ENCODE measurements at places on chromosomes 6 and 20.

DNA sequence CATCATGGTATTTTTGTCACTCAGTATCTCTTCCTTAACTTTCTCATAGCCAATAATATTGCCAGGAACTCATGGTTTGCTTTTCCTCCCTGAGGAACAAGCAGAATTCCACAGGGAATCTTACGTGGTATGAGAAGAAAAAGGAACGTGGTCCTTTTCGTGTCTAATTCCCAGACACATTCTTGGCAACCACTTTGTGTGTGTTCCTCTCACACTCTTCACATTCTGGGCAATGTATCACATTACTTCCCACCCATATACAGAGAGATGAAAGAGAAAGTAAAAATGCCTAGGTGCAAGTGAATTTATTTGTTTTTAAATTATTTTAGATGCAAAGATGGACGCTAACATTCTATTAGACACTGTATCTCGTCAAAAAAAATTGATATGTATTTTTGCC is 102.7 kb downstream of the PTPRK start:
- no peak for DNase-seq

DNA sequence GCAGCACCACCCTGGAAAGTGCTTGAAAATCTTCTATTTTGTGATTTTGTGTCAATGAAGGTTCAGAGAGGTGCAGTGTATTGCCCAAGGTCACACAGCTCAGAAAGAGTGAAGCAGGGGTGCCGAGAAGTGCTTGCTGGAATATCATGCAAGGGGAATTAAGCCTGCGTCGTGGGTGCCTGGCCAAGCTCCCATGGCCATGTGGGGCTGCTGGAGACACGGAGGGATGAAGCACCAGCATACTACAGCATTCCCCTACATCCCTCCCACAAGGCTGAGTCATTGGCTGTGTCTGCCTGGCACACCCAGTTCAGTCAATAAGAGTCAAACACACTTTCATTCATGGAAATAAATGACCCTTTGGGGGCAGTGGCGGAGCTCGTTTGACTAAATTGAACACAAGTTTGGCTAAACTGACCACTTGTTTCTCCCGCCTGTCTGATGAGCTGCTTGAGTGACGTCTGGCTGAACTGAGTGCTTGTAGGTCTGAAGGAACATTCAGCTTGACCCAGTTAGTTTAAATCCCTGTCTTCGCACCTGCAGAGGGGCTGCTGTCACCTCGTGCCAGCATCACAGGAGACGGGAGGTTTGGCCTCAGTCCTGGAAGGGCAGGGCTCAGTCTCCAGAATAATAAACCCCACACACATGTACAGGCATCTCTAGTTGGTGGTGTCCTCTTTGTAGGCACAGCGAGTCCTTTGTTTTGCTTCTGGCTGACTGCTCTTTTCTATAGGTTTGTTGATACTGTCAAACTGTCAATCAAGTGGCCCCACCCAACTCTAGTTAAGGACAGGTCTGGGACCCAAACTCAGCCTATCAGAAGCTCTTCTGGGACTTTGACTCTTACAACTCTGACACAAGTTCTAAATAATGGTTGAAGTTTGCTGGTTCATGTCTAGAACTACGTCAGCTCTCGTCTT is 8.4 kb upstream of the TGM2 start:
- DNase-seq, result no peak

GRCh38 chr6:21305893-21306332 is 287.6 kb upstream of the SOX4 start:
- no peak for DNase-seq

- no peak for DNase-seq
These were observed 336.7 kb upstream of the PRND start for GRCh38 chr20:4384961-4385360.

- DNase-seq, result no peak
These were observed 227.6 kb downstream of the ALDH8A1 start for GRCh38 chr6:134722200-134722870.

GRCh38 chr6:104281370-104281769 is 578.3 kb downstream of the HACE1 start:
- DNase-seq, result no peak

- no peak for DNase-seq
These were observed 62.2 kb downstream of the KCNB1 start for GRCh38 chr20:49420292-49420691.

DNA sequence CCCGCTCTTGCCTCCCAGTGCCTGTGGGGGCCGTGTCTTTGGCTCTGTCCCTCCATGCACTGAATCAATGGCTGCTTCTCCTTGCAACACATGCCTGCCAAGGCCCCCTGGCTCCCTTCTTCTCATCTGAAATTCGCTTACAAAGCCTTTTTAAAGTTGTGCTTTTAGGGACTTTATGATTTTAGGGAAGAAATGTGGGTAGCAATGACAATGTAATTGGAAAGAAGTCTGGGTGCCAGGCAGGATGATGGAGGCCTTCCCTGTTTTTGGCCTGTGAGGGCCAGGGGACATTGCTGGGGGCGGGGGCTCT is 151.3 kb upstream of the RNF24 start:
- DNase-seq, result no peak

- DNase-seq, result no peak
These were observed 106.5 kb downstream of the THEMIS start for GRCh38 chr6:127794405-127794804.

DNA sequence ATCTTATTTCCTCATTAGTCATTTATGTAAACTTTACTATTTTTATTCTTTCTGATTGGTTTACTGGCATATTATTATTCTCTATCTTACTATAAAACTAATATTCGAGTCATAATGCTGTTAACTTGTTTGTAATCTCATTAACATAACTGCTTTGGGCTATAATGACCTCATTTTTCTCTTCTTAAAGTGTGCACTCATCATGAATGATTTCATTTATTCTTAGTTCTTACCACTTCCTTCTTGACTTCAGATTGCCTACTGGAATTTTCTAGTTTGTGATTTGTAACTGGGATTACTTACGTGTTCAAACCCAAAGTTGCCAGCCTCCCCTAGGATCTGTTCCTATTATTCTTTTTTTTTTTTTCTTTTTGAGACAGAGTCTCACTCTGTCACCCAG is 91.8 kb upstream of the TNFAIP3 start:
- DNase-seq, result no peak

GRCh38 chr6:38234141-38234540 is 405.6 kb downstream of the BTBD9 start:
- DNase-seq, result no peak

DNA sequence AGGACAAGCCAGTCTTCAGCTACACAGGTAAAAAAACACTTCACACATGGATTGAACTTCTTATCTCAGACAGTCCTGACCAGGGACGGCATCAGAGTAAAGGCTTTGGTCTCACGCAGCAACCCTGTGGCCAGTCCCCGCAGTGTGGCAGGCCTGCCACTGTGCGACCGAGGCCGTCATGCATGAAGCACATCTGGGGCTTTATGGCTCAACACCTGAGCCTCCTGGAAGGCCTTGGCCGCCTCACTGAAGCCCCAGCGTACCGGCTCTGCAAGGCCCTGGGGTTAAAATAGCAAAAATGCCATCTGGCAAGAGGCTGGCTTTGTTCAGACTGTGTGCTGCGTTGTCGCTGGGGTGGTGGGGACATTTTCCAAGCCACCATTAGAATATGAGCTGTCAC is 32.8 kb downstream of the TBC1D7 start:
- DNase-seq, result no peak

DNA sequence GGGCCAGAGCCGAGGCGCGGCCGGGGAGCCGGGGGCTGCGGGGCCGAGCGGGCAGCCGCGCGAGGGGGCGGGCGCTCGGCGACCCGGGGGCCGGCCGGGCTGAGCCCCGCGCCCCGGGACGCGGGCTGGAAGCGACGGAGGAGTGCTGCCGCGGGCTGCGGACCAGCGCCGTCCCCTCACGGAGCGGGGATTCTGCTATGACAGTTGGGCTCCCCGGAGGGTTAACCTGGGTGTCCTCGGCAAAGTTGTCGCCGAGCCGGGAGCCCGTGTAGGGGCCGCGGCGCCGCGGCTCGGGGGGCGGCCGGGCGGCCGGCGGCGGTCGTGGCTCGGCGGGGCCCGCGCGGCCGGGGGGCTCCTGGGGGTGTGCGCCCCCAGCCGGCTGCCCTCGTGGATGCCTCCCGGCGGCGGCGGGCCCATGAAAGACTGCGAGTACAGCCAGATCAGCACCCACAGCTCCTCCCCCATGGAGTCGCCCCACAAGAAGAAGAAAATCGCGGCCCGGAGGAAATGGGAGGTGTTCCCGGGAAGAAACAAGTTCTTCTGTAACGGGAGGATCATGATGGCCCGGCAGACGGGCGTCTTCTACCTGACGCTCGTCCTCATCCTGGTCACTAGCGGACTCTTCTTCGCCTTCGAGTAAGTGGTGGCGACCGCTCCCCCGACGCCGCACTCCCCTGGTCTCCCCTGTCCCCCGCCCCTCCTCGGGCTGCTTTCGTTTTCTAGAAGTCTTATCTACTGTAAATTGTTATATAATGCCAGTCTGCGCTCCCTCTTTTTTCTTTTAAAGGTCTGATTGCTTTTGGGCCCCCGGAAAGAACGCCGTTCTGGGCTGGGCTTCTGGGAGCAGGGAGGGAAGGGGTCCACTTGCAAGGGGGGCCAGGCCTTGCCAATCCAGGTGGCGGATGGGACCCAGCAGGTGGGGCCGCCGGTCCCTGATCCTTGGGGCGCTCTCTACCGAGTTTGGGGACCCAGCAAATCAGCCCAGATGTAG is 936 bp downstream of the ZDHHC14 start:
- DNase-seq, result peak; percentile 52

DNA sequence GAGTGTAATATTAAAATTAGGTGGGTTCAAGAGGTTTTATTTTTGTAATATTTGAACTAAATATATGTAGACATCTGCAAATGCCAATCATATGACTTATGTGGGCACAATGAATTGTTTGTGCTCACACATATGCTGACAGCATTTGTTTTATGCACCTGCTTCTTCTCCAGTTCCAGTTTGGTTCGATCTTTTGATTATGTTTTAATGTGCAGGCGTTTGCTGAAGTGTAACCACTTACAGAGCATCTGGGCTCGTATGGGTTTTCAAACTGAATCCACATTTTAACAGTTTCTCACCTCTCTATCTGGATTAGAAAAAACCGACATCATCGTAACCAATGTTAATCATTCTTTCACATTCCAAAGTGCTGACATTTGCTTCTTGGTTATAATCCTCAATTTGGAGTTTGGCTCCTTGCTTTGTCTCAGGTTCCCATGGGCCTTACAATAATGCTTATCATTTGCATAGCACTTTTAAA is 129.1 kb upstream of the SPACA1 start:
- DNase-seq, result no peak

- DNase-seq, result no peak
These were observed 102.5 kb upstream of the BEND6 start for GRCh38 chr6:56852260-56853010.

- no peak for DNase-seq
These were observed 83.4 kb downstream of the JARID2 start for GRCh38 chr6:15329197-15329671.

DNA sequence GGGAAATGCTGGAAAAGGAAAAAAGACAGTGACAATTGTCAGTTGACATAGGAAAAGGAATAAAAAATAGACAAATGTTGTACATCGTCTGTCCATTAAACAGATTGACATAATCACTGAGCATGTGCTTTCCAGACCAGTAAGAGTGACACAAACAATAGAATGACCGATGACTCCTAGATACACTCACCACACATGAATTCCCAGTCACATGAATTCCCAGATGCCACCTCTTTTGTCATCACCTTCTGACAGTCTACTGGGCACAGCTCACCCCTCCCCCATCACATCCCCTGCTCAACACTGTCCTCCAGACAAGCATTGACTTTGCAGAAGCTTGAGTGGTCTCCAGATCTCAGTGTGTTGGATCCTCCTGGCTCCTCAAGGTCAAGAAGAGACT is 25.9 kb downstream of the POM121L2 start:
- no peak for DNase-seq

DNA sequence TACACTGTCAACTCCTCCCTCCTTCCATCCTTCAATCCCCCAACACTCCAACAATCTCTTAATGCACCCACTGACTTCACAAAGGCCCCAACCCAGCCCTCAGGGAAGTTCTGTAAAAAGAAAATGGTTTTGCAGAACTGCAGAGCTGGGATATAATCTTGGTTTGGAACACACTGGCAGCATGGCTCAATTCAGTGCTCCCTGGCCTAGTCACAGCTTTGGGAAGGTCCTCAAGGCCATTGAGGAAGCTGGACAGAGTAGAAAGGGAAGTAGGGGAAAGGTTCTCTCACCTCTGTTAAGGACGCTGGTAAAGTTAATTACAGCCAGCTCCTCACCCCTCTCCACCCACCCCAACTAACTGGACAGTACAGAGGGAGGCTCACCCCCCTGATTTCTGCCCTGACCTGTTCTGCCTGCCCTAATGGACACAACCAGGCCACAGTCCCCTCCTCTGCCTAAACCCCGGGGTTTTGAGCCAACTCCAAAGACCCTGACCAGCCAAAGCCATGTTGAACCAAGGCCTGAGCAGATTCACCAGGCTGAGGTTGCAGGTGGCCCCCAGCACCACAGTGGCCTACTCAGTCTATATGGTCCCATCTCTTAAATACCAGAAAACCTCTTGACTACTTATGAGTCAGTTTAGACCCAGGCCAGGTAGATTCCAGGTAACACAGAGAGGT is 49.2 kb downstream of the MAFB start:
- DNase-seq, result no peak

DNA sequence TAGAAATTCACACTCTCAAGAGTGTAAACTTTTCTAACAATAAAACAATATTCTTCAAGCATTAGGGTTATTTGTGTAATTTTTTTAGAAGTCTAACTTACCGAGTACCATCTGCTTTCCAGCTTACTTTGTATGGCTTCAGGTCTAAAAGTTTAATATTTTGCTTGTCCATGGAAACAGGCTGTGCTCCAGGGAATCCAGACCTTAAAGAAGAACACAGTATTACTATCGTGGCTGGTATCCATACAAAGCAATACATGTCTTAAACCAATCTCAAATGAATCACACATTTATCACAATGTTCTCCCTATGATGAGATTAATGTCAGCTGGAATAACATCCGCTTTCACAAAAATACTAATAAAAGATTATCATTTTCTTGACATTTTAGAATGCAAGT is 73.0 kb downstream of the RNGTT start:
- DNase-seq, result no peak

DNA sequence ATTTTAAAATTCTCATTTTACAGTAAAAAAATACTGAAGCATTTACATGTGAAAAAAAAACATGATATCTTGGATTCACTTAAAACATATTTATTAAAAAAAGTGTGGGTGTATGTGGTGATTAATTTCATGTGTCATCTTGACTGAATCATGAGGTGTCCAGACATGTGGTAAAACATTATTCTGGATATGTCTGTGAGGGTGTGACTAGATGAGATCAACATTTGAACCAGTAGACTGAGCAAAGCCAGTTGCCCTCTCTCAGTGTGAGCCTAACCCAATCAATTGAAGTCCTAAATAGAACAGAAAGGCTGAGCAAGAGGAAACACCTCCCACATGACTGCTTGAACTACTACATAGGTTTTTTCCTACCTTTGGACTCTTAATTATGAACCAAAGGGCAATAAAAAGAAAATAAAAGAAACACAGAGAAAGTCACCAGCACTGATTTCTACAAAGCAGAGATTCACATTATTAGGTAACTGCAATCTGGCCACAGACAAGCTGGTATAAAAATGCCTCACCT is 90.5 kb upstream of the VGLL2 start:
- DNase-seq, result no peak

GRCh38 chr20:9214685-9215084 is 145.8 kb downstream of the PLCB4 start:
- no peak for DNase-seq

GRCh38 chr6:2264932-2265331 is 19.5 kb upstream of the GMDS start:
- no peak for DNase-seq

- no peak for DNase-seq
These were observed 66.9 kb downstream of the TOX2 start for GRCh38 chr20:43981540-43981939.

All from activated T-helper 9 cell treated with anti-CD3 and anti-CD28 coated beads, Interleukin-2, amount 50 U/mL, for 16 hours (primary cell).